ENCODE measurements at places on chromosomes 5 and 9. TPM values are rescaled to one million over a fixed set of nuclear protein-coding genes. Genes with fewer than 3 reads are reported as not detected.

The MEIKIN gene
- not detected for total RNA-seq

The SNCB gene
- total RNA-seq, result not detected

The UBE2QL1 gene
- total RNA-seq, result not detected

The SLCO6A1 gene
- not detected for total RNA-seq

The SLC46A2 gene
- 17.0 TPM for total RNA-seq

The KCNIP1 gene
- 2.7 TPM for total RNA-seq

The GPX3 gene
- 1,259 TPM for total RNA-seq

The SRD5A1 gene
- total RNA-seq, result 8.0 TPM

The FLT4 gene
- 38.6 TPM for total RNA-seq

The HMMR gene
- 1.6 TPM for total RNA-seq

The CER1 gene
- total RNA-seq, result not detected

The ADAMTS12 gene
- 11.2 TPM for total RNA-seq

The DRD1 gene
- total RNA-seq, result 0.58 TPM

The HINT1 gene
- 147 TPM for total RNA-seq

The C5orf52 gene
- total RNA-seq, result not detected

The PRDM9 gene
- not detected for total RNA-seq

The MYO10 gene
- 67.0 TPM for total RNA-seq

The GFI1B gene
- 0.52 TPM for total RNA-seq

The PCDHGB4 gene
- total RNA-seq, result 4.2 TPM
